ENCODE measurements at places on chromosomes 5 and 9.

GRCh38 chr5:73370640-73371583 lies 77.7 kb downstream of the FOXD1 start:
- DNase-seq: peak; percentile 96

- DNase-seq: no peak
These were observed 113.5 kb downstream of the CDC42SE2 start for GRCh38 chr5:131377346-131377745.

- no peak for DNase-seq
These were observed 539 bp downstream of the POC5 start for GRCh38 chr5:75716715-75717081.

- DNase-seq: no peak
These were observed 5.9 kb upstream of the LRRC14B start for GRCh38 chr5:185095-186070.

- no peak for DNase-seq
These were observed 1.9 kb downstream of the RCL1 start for GRCh38 chr9:4794691-4795090.

GRCh38 chr9:33320230-33320567 lies 29.9 kb downstream of the NFX1 start:
- no peak for DNase-seq

- no peak for DNase-seq
These were observed 1.7 kb upstream of the MRNIP start for GRCh38 chr5:179860301-179860700.

DNA sequence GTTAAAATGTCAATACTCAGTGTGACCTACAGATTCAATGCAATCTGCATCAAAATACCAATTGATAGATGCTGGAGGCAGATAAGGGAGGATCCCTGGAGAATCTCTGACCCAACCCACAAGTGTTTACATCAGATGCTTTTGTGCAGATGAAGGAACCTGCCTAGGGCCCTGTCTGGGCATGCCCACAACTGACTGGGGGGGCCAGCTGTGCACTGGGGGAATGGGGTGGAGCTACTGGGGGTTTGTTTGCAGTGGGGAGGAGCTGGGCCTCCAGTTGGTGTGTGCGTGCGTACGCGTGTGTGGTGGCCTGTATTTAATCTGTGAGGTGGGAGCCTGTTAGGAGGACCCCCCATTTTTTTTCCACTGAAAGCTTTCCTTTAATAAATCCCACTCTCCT lies 244.9 kb downstream of the TRIM36 start:
- no peak for DNase-seq

- no peak for DNase-seq
These were observed 54.3 kb downstream of the ZNF618 start for GRCh38 chr9:113930390-113930783.

DNA sequence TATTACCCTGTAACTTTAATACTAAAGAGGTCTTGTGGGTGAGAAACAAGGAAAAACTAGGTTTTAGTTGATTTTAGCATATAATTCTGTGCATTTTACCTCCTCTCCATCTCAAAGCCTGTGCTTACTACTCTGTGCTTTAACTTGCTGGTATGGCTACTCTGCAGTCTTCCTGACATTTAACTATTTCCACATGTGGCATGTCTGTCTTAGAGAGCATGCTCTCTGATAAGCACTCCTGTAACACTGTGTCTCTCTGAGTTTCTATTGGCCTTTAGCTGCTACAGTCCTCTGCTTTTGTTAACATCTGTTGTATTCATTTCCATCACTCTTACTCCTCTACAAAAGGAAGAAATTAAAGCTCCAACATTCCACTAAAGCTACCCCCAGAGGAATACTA lies 418.3 kb downstream of the RAB3C start:
- no peak for DNase-seq

- DNase-seq: peak; percentile 51
These were observed 30.4 kb downstream of the JADE2 start for GRCh38 chr5:134555890-134556311.

DNA sequence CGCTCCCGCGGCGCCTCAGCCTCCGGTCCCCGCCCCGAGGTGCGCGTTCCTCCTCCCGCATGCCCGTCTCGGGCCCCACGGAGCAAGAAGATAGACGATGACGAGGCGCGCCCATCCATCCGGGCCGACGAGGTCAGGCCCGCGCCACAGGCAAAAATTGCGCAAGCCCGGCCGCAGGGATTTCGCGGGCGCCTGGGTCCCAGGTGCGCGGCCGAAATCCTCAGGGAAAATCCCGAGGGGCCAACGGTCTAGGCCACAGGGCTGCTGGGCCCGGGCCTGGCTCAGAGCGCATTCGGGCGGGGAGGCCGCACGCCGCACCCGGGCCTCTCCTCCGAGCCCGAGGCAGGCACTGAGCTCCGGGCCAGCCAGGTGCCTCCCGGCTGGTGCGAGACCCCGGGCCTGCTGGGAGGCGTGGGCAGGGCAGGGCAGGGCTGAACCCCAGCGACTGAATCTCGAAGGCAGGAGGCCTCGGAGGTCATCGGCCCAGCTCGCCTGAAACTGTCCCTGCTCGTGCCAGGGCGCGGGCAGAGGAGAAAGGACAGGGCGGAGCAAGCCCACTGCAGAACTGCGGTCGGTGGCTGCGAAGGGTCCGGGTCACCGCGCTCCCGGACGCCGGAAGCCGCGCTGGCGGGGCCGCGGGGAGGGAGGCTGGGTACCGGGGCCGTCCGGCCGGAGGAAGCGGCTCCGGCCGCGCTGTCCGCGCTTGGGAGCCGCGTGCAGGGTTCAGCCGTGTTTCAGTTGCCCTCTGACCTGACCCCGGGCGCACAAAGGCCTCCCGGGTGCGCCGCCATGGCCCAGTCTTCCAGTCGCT lies 66.8 kb downstream of the FOXD1 start:
- no peak for DNase-seq

DNA sequence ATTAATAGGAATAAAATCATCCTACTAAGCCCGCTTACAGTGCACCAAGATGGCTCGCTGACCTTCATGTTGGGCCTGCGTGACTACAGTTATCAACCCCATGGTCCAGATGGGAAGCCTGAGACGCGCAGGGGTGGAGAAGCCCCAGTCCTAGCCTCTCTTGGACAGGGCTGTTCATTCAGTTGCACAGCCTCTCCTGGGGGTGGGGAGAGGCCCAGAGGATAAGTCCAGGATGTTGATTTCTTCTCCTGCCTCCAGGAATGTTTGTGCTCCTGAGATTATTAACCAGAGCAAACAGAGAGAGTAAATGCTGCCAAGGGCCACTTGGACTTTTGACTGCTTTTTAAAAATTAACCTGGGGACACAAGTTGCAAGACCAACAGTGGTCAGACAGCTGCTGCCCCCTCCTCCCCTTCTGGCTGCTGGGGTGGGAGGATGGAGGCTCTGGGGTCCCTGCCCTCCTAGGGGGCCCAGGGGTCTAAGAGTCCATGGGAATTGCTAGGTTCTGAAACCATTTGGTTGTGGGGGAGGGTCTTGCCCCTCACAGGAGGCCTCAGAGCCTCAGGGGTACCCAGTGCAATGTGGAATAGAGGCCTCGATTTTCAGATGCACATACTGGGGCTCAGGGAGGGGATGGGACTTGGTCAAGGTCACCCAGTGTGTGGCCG lies 2.8 kb upstream of the AMBP start:
- no peak for DNase-seq

DNA sequence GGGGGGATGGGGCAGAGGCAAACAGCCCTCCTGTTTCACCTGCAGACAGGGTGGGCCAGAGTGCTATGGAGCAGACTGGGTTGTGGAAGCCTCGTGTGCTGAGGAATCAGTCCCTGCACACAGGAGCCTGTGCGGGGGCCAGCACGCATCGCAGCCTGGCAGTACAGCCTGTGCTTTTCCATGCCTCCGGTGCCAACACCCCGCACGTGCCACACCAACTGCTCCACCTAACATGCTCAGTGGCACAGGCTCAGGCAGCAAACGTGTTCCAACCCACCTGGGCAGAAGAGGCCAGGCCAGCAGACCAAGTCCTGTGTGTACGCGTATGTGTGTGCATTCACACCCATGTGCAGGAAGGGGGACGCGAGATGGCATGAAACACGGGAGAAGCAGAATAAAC lies 37.4 kb upstream of the FBXW11 start:
- no peak for DNase-seq

GRCh38 chr5:126777257-126777974 lies 480 bp downstream of the LMNB1 start:
- peak; percentile 55 for DNase-seq

- no peak for DNase-seq
These were observed 57.1 kb upstream of the CER1 start for GRCh38 chr9:14779566-14780022.

GRCh38 chr5:675871-676698 lies 17.1 kb downstream of the TPPP start:
- DNase-seq: no peak

DNA sequence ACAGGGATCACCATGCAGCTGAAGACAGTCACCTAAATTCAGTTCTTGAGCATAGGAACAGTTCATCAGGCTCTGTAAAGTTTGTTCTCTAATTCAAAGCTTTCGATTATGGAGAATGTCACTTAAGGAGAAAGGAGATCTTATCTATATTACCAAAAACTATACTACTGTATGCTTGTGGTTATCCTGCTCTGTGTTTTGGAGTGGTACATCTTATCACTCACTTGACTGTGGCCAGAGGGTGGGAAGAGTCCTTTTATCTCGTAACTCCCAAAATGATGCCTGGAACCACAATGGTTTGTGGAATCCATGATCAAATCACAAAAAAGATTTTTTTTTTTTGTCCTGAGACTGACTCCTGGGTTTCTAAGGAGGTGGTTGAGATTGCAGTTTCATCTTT lies 230.7 kb downstream of the COMMD10 start:
- no peak for DNase-seq

- no peak for DNase-seq
These were observed 10.4 kb downstream of the OTP start for GRCh38 chr5:77627869-77628674.

DNA sequence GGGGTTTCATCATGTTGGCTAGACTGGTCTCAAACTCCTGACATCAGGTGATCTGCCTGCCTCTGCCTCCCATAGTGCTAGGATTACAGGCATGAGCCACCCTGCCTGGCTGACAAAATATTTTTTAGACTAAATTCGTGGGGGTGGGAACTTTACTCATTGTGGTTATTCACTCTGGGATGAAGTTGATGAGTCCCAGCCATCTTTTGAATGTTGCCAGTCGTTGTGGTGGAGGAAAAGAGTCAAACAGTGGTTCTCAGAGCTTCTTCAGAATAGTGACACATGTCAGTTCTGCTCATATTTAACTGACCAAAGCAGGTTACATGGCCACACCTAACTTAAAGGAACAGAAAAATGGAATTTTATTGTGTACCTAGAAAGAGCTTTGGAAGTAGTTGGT lies 6.9 kb downstream of the SREK1 start:
- DNase-seq: no peak

All from astrocyte (in vitro differentiated cells and primary cell).